Hippocampal formation (tissue), 2 donors: ENCODE measurements at places on chromosomes 2 and 18.

DNA sequence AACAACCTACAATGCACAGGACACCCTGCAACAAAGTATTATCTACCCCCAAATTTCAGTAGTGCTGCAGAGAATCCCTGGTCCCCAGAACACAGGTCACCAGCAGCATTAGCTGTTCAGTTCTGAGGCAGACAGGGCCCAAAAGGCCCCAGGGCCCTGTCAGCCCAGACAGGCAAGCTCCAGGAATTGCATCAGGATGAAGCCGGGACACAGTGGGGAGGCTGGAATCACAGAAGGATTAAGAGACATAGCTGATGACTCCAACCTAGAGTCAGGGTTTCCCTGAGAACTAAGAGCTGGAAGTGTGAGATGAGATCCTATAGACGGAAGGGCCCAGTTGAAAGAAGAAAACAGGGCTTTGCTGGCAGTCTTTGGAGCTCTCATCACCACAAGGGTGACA, 148.1 kb downstream of the GALNT14 start:
- DNase-seq = no peak

- no peak for DNase-seq
Observed at GRCh38 chr2:127080938-127081755, 25.8 kb downstream of the BIN1 start.

DNA sequence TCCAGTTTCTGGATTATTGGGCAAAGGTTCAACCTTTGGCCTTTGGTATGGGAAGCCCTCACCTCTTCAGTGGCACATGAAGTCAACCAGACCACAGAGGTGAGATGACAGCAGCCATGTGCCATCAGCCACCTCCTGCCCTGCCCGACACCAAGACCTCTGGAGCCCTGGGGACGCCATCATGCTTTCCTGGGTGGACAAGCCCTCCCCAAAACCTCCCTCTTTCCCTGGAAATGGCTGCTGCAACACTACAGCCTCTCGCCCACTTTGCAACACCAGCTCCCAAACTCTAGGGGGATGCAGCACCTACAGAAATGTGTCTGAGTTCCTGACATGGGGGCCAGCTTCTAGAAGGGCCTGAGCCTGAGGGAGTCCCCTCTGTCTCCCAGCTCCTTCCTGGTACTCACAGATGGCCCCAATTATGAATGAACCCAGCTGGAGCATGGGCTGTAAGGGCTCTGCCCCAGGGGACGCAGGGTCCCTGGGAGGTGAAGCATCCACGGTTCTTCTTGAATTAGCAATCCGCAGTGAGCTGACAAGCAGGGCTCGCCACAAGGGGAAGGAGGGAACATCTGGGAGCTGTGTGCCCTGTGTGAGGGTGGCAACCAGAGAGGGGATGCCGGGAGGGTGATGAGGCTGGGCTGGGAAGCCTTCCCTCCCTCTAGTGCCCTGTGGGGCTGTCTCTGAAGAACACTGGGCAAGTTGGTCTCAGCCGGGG, 268.5 kb upstream of the HDAC4 start:
- DNase-seq = no peak

- peak; percentile 19 for DNase-seq
Observed at GRCh38 chr2:161998857-161999256, 75.2 kb downstream of the DPP4 start.

GRCh38 chr2:65557616-65558573, 125.5 kb upstream of the SPRED2 start:
- no peak for DNase-seq

DNA sequence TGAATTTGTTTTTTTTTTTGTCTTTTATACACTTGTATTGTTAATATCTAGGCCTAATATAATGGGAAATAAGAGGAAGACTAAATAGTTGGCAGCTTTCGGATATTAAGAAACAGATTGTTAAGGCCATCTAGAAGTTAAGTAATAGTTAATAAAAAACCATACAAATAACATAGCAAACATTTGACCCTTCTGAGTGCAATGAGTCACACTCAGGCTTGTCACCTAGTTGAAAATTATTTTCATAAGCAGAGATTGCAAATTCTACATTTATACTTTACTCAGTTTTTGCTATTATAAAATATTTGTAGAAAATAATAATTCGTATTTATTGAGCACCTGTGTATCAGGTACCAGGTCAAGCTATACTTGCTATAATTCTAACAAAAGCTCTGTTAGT, 2.4 kb downstream of the NUP35 start:
- DNase-seq = no peak

DNA sequence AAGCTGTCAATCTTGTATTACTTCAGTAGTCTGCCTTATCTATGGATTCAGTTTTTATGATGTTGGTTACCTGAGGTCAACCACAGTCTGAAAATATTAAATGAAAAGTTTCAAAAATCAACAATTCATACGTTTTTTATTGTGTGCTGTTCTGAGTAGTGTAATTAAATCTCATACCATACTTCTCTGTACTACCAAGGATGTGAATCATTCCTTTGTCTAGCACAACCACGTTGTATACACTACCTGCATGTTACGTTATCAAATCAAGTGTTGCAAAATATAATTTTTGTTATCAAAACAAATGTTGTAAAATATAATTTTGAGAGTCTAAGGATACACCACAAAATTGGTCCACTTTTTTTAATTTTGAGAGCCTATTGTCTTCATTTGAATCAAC, 590.2 kb upstream of the SETBP1 start:
- DNase-seq = no peak

- DNase-seq = no peak
Observed at GRCh38 chr2:1950474-1950873, 206.2 kb upstream of the PXDN start.

DNA sequence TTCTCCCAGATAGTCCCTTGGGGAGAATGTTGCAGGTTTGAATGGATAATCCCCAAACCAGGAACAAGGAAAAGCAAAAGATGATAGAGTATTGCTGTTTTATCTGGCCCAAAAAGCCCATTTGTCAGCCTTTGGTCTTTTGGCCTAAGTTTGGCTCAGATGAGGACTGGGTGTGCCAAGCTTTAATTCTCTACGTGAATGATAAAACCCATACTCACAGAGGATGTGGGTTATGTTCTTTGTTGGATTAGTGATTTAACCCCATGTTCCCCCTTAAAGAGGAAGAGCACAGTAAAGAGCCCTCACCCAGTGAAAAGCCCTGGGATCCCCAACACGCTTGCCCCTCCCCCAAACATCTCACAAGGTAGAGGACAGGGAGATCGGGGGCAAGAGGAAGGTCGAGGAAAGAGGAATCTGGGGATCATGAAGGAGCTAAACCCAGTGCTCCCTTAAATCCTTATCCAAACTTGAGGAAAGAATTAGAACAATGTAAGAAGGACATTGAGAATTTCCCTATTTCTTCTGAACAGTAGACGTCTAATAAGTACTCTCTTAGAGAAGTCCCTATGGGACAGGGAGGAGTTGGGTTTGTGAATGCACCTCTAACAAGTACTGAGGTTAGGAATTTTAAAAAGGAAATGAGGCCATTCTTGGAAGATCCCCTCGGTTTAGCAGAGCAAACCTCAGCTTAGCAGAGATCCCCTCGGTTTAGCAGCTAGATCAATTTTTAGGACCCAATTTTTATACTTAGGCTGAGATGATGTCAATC, 105.0 kb downstream of the HIBCH start:
- DNase-seq = no peak

DNA sequence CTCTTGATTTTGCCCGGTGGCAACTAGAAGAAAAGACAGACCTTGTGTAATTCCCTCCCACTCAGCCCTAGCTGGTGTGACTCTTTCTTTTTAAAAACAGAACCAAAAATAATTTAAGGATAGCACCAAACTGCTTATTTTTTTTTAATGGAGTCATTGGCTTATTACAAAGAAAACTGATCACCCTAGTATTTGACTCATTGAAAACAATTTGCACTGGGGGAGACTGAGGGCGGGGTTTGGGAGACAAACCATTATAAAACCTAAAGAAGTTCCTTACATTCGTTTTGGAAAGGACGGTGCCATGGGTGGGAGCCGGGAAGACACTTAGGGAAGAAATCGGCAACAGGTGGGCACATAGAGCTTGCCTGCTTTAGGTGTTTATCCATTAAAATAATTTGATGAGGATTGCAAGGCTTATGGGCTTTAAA, 2.5 kb downstream of the PAX3 start:
- DNase-seq = no peak

- no peak for DNase-seq
Observed at GRCh38 chr18:36017232-36017631, 44.8 kb downstream of the RMP24 start.

DNA sequence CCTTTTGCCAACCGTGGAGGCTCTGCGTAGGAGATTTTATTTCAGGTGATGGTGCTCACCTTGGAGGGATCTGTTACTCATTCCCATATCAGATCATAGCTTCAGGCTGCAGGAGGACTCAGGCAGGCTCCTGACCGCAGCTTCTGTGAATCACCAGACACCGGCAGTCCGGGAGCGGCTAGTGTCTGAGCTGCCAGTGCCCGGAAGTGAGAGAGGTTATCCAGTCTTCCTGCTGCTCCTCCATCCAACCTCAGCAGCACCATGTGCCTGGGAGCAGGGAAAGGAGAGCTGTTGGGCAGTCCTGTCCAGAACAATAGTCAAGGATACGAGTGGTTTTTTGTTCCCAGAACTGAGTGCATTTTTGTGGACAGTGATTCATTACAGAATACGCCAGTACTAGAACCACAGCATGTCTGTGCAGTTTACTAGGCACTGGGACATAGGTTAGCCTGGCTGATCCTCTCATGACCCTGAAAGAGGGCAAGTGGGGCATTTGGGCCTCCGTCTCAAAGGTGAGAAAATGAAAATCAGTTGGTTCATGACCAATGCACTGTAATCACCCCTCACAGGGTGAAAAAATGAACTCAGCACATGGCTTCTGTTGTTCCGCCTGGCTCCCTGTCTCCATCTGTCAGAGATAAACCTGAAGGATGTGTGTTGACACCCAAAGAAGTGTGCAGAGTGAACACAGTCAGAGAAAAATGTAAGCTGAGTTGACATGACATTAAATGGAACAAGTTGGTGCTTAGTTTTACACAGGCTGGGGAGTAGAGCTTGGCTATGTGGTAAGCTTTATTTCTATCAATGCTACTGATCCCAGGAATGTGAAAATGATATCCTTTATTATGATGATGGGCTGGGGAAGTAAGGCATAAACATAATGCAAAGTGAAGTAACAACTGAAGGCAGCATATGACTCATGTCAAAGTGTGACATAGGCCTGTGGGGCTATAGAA, 12.2 kb downstream of the FHOD3 start:
- DNase-seq = no peak

DNA sequence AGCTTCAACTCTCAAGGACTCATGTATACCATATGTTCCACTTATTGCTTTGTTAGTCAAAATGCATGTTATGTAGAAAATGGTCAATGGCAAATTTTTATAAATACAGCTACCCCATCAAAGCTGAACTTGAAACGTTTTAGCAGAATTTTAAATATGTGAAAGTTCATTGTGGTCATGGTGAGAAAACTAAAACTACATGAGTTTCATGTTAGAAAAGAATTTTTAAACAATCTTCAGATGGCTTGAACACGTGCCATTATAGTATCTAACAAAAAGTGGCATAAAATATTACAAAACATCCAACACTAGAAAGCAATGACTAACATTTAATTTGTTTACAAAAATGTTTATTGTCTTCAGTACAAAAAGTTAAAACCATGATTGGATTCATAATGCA, 246.0 kb upstream of the KCNJ3 start:
- no peak for DNase-seq

DNA sequence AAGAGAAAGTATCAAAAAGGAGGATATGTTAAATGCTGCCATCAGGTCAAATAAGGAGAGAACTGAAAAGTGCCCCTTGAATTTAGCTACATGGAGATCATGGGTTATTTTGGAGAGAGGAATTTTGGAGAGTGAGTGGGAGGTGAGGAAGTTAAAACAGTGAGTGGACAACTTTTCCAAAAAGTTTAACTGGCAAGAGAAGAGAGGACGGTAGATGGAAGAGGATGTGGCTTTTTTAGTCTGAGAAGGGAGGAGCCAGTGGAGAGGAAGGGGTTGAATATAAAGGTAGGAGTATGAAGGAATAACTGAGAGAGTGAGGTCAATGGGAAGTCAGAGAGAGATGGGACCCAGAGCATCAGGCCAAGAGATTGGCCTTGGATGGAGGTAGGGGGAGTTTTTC, 62.5 kb upstream of the NFE2L2 start:
- no peak for DNase-seq

- DNase-seq = no peak
Observed at GRCh38 chr18:457140-457519, 43.4 kb downstream of the COLEC12 start.
